ENCODE measurements at places on chromosomes 4 and X.
A peak's percentile ranks its signal among the peaks of the same experiment; 100 is the strongest.

DNA sequence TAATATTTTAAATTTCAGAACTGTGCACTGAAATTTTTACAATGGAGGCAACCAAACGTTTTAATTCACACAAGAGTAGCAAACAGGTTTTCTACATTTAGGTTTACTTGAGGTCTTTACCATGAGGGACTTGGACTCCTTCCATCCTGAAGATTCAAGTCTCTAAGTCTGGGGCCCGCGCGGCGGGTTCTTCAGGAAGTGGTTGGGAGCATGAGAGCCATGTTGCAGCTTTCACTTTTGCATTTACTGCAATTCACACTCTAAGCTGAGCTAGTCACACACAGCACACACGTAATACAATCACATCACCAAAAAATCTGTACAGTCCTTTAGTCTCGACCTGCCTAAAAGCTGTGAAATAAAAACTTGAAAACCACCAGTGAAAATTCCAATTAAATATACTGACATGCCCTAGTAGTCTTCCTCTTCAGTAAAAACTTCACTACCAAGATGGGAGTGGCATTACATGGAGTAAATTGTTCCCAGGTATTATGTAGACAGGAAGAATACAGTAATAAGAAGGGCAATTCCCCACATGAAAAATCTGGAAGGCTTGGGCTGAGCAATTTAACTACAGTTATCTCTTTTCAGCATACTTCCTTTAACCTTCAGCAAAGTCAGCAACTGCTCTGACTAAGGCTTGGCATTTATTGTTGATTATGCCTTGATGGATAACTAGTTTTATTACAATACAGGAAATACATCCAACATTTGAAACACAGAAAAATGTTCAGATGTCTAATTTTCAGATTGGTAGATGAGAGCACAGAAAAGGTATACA, 571.1 kb upstream of the DIPK2B start:
- peak; percentile 70 for DNase-seq

GRCh38 chrX:69038816-69039215, 126.4 kb downstream of the PJA1 start:
- DNase-seq: no peak

DNA sequence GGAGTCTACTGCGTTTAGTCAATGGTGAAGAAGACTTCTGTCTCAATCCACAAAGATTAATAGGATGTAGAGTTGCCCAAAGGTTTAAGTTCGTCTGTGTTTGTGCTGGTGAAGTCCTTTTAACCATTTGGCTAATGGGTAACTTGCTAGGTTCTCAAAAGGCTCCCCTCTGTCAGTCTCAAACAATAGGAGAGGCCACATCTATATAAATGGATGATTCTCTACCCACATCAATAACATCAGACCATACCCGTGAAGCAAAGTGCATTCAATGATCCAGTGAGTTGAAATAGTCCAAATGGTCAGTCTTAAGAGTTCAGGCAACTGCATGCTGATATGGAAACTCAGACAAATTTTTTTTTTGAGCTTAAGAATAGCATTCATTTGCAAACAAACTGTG, 28.1 kb downstream of the RS1 start:
- no peak for DNase-seq

- DNase-seq: no peak
These were observed 144.5 kb downstream of the NPNT start for GRCh38 chr4:106039796-106040195.

DNA sequence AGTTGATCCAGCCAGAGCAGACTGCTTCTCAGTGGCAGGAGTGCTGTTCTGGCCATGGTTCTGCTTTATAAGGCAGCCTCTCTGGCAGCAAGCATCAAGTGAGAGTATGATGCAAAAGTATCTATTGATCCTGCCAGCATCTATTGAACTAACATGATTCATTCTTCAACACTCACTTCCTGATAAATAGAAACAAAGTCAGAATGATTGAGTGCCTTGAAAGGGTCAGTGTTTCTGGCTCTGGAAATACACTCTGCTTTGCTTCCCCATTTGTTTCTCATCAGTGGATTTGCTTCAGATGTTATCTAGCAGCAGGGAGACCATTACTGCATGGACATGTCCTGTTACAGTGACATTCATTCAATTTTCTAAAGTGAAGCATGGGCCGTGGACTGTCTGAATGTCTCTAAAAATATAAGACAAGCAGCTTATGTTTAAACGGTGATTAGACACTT, 66.2 kb upstream of the FRAS1 start:
- DNase-seq: no peak

GRCh38 chr4:109821185-109821584, 5.6 kb downstream of the GAR1 start:
- DNase-seq: no peak

GRCh38 chr4:18935659-18936345, 914.2 kb upstream of the LCORL start:
- DNase-seq: no peak

DNA sequence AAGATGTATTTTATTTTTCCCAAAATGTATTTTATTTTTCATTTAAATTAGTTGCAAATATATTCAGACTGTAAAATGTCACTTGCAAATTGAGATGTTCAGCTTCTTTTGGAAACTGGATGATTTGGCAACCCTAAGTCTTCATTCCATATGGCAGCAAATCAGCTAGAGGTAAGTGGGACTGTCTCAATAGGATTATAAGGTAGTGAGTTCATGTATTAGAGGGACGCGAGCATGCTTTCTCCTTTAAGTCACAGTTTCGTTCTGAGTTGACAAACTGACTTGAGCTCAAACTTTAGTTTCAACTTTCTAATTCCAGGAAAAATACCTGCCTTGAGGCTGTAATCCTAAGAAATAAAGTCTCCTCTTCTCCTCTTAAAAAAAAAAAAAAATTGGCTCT, 44.2 kb upstream of the TMEM131L start:
- no peak for DNase-seq

- no peak for DNase-seq
These were observed 107.2 kb downstream of the ANAPC4 start for GRCh38 chr4:25484243-25484721.

DNA sequence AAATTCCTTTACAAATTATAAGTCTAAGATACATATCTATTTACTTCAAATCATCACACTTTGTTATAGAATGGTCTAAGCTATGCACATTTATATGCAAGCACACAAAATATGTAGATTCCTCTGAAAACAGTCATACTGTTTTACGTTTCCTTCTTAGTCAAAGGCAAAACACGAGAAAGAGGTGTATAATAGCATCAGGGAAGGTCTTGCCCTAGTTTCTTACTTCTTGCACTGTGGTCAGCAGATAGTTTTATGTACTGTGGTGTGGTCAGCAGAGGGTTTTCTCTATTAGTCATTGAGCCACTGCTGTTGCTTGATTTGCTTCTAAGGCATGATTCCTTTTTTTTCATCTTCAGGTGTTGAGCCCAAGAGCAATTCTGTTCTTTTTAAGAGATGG, 117.7 kb downstream of the ADAM29 start:
- no peak for DNase-seq

GRCh38 chr4:135533053-135533452, 1331.5 kb upstream of the PABPC4L start:
- no peak for DNase-seq

GRCh38 chrX:40237731-40238178, 140.0 kb upstream of the BCOR start:
- DNase-seq: no peak

DNA sequence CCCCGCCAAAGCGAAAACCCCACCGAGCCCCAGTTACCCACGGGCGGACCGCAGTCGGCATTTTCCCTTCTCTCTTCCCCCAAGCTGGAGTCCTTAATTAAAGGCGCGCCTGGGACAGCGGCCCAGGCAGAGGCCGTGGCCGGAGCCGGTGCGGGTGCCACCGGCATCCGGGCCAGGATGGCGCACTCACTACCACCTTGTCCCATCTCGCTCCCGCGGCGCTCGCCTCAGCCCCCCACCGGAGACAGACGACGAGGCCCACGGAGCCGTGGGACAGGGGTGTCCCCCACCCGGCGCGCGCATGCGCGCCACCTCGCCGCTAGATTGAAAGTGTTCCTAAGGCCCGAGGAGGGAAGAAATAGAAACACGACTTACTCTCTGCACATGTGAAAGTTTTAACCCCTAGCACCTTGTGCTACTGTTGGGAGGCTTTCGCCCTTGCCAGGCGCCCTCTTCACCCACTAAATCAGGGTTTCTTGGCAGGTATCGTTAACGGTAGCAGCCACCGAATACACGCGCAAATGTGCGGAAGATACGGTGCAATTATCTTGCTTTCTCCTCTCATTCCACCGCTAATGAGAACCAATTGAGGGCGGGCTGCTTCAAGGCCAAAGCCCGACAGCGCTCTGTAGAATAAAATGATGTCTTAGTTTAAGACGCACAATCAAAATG, 64.3 kb upstream of the CCDC160 start:
- DNase-seq: peak; percentile 56

GRCh38 chr4:82851885-82852750, 38.8 kb downstream of the SEC31A start:
- DNase-seq: peak; percentile 49

- DNase-seq: peak; percentile 60
These were observed 126.6 kb downstream of the ASB9 start for GRCh38 chrX:15143050-15143824.

DNA sequence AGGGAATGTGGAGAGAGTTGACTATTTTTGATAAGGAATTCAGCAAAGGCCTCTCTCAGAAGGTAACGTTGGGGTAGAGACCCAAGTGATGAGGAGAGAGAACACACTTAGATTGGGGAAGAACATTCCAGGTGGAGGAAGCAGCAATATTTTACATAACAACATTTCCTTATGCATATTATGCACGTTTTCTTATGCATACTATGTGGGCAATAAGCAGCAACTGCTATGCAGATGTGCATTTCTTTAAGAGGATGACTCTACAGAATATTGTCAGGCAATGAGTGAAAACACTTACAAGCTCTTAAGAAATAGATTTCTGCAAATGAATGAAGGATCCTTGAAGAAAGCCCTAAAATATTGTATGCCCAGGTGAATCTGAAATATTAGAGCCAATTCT, 91.1 kb downstream of the TMEM47 start:
- DNase-seq: no peak

DNA sequence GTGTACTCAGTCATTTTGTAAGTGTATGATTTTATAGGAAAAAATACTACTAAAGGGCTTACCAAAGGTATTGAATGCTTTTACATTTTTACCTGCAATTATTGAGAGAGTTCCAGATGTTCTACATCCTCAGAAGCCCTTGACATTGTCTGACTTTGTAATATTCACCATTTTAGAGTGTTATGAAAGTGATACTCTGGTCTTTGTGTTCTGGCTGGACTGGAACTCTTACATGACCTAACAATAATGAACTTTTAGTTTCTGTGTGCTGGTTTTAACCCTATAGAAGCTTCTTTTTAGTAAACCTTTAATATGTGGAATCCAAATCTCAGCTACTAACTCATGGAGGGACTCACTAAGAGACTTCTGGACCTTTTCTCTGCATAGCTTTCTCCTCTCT, 478.8 kb upstream of the SPANXN1 start:
- DNase-seq: no peak

DNA sequence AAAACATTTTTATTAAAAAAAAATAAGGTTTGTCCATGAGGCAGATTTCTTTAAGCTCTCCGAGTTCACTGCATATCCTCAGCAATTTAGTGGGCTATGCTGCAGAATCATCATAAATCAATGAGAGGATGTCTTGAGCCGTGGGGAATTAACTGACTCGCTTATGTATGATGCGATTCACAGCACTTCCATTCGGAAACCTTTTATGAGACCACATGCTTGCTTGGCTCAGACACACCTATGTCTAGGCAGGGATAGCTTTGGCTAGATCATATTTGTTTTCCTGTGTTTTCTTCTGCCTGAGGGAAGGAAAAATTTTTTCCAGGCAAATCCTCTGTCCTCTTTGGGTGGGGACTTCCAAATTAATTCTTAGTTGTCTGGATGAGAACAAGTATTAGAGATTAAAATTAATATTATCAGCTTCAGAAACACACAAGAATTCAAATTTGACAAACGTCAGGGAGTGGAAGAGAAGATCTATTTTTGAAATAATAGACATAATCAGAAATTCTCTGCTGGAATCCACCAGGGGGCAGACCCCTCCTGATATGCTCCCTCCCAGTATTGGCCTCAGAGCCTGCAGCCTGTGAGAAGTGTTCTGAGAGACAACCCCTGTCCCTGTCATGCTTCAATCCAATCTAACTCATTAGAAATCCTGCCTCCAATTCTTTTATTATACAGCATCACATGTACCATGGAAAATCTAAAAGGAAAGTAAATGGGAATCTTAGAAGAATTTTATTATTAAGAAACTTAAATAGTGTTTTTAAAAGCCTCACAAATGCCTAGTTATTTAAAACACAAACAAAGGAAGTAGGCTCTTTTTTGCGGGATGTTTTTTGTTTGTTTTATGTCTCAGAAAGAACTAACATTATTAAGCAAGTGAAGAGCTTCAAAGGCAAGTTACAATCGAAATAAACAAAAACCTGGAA, 345.1 kb upstream of the TACR3 start:
- DNase-seq: no peak

- DNase-seq: no peak
These were observed 29.9 kb downstream of the FGFRL1 start for GRCh38 chr4:1041147-1041935.

DNA sequence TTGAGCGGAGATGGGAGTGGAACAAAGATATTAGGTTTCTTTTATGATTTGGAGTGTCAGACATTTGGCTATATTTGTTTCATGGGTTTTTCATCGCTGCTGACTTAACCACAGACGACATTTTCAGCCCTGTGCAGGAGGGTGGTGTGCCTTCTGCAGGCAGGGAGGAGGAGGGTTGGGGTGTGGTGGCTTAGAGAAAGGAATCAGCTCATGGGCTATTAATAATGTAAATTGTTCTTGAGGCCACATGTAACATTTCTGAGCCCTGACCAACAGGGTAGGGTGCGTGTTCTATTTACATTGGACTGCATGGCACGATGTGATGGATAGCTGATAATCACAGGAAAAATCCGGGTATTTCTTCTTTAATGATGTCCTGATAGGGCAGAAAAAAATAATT, 67.6 kb downstream of the POLA1 start:
- DNase-seq: no peak

- DNase-seq: no peak
These were observed 157.9 kb downstream of the GBA3 start for GRCh38 chr4:22850630-22851029.

DNA sequence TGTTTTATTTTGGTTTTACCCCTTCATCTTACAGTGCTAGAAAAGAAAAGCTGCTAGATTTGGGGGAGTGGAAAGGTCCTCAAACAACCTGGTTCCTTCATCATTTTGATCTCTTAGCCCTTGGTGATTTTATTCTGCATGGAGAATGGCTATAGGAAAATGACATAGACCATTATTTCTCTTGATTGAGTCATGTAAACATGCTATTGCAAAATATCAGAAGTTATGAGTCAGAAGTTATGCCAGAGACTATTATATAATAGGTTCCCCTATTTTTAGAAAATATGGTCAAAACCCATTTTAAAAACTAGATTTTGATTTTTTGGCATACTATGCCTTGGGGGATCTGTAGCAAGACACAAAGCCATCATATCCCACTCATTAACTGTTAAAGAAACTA, 83.7 kb upstream of the FAM9C start:
- DNase-seq: no peak

- DNase-seq: no peak
These were observed 1.3 kb downstream of the PQBP1 start for GRCh38 chrX:48899078-48899410.

GRCh38 chr4:151567056-151567455, 158.1 kb downstream of the FHIP1A start:
- DNase-seq: no peak
